ELR (cell line): ENCODE measurements at places on chromosomes 16 and 17.

- DNase-seq = no peak
These were observed 109.0 kb downstream of the USP31 start for GRCh38 chr16:23040246-23040645.

- no peak for DNase-seq
These were observed 74.0 kb upstream of the HLF start for GRCh38 chr17:55190748-55191147.

GRCh38 chr17:41483991-41484826 is 3.3 kb upstream of the KRT35 start:
- DNase-seq = peak; percentile 55

DNA sequence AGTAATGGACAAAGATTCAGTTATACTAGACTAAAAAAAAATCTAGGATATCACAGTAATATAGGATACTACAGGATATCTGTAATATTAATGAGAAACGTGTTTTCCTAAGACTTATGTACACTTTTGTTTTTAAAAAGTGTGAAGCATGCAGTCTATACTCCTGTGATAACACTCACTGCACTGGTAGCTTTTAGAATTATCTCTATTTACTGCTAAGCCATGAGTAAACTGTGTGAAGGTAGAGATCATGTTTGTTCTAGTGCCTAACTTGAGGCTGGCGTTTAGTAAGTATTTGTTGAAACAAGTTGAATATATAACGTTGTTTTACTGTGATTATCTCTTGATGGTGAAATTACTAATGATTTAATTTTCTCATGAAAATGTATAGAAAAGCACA is 23.9 kb downstream of the RPA1 start:
- no peak for DNase-seq

- no peak for DNase-seq
These were observed 262.7 kb downstream of the SNX29 start for GRCh38 chr16:12239226-12239625.

GRCh38 chr16:30472328-30472942 is at the start of gene ITGAL:
Gene ITGAL (plus strand): TSS chr16:30472742. CDS start chr16:30472838, 96 bp downstream.
- no peak for DNase-seq

DNA sequence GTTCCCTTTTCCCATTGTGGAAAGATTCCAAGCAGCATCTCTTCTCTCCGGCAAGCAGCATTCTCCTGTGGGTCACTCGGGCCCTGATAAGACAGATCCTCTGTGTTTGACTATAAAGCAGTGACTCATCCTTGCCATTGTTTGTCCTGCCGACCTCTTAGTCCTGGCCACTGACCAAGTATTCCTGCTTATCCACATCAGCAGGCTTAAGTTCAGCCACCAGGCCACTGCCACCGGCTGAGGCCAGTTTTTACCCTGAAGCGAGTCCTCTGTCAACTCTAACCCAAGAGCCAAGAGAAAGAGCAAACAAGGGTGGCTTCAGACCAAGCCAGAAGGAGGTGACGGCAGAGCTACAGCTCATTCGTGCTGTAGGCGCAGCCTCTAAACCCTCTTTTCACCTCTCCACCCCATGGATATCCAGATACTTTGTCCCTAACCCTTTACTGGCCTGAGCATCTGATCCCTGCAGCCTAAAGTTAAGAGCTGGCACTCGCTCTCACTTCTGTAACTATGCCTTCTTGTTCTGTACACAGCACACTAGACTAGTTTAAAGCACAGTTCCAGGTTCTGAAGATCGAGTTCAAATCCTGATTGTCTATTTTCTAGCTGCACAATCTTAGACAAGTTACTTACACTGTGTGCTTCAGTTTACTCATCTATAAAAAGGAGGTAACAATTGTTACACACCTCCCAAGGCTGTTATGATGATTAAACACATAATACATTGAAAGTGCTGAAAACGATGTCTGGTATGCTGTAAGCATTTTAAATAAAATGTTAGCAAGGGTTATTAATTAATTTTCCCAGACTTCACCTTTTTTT is 31.0 kb downstream of the SOX9 start:
- peak; percentile 91 for DNase-seq

DNA sequence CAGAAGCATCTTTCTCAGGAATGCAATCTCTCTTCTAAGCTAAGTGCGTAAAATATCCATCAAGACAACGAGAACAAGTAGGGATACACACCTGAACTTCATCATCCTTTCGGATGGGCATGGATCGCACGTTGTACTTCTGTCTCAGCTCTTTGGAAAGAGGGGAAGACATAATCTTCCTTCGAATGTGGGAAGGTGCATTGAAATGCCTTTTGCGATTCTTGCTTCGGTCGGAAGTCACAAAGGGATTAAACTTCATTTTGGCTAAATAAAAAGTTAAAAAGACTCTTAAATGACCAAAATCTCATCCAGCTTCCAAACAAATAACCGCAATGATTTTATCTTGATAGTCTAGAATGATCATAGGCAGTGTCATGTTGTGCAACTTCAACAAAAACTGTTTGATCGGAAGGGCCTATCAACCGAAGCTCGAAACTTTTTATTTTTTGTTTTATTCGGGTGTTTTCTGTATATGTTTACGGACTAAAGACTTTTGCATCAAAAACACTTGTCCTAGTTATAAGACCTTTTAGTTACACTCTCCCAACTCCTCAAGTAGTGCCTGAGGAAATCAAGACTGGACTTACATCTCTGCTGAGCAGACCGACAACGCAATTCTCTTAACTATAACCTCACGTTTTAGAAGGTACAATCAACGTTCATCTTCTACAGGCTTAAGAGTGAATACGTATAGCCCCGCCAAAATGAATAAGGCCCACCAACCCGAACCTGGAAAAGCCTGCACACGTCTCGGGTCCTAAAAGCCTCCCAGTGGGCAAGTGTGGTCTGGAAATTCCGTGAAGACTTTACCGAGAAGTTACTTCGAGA is 727 bp downstream of the RPL26 start:
- DNase-seq = peak; percentile 41

DNA sequence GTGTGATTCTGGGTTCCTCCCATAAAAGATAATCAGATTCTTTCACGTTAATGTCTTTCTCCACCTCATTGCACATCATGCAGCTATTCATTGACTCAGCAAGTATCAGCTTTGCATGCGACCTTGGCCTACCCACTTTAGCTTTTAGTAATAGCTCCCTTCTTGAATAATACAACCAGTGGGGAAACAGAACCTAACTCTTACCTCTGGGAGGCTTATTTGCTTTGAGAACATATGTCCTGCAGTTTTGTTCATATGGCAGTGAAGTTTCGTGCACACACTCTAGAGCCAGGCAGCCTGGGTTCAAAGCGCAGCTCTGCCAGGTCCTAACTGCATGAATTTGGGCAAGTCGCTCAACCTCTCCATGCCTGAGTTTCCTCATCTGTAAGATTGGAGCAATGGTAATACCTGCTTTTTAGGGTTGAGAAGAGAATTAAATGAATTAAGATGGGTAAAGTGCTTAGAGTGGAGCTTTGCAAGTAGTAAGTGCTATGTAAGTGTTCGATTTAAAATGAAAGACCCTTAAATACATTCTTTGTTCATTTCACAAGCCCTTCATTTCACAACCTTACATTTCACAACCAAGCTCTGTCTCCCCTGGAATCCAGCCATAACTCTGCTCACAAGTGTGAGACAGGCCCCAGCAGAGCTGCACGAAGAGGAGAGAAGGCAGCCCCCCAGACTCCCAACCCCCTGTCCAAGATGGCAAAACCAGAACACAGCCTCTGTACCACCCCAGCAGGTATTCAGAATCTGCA is 29.3 kb downstream of the MAPT start:
- peak; percentile 30 for DNase-seq

DNA sequence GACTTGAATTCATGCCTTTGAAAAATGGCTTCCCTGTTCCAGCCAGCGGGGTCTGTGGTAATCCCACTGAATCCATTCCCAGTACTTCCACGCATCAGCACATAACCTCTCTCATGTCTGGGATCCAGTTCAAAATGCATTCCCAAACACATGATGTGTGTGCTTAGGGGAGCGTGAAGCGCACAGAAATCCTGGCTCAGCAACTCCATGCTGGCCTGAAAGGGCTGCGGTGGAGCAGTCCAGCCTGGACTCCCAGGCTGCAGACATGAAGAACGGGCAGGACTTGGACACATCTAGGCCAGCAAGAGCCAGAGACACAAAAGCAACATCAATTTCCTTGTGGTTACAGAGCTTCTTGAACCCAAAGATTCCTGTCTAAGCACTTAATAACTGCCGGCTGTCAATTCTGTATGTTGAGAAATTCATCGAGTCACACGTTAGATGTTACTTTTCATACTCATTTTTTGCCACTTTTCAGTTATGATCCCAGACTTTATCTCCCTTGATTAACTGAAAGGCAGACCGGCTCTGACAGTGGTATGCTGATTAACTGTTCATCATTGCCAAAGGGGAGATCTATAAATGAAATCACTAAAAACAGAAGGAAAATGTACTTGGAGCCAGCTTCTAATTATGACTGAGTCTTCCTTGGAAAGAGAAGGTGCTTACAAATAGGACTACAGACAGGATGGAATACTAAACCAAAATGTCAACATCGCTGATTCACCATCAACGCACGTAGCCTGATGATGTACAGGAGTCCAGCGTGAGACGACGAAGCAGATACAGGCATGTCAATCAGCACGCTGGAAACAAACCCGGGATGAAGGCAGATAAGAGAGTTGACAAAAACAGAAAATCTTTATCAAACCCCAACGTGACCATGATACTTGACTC is 23.0 kb downstream of the NSMCE1 start:
- peak; percentile 38 for DNase-seq

- DNase-seq = no peak
These were observed 9.6 kb downstream of the CYLD start for GRCh38 chr16:50751528-50751927.

GRCh38 chr16:71360378-71360777 is 1.9 kb downstream of the CALB2 start:
- peak; percentile 92 for DNase-seq

GRCh38 chr16:25192096-25192495 is 24.7 kb upstream of the AQP8 start:
- DNase-seq = peak; percentile 74
